T47D (cell line): ENCODE measurements at places on chromosomes 7 and 10.

GRCh38 chr7:99398891-99399445, 9.4 kb downstream of the PDAP1 start:
- no peak for DNase-seq

- DNase-seq = no peak
Observed at GRCh38 chr10:70549962-70550458, 52.5 kb downstream of the PRF1 start.

GRCh38 chr7:125370502-125370901, 440.9 kb upstream of the POT1 start:
- no peak for DNase-seq

DNA sequence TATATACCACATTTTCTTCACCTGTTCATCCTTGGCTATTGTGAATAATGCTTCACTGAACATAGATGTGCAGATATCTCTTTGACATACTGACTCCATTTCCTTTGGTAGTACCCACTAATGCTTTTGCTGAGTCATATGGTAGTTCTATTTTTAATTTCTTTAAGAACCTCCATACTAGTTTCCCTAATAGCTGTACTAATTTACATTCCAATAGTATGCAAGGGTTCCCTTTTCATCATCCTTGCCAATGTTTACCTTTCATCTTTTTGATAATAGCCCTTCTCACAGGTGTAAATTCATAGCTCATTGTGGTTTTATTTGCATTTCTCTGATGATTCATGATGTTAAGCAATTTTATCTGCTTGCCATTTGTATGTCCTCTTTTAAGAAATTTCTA, 159.9 kb downstream of the CALCR start:
- DNase-seq = no peak
